ENCODE measurements at places on chromosomes 2 and 18. TPM values are rescaled to one million over a fixed set of nuclear protein-coding genes. Genes with fewer than 3 reads are reported as not detected.

Gene DNER
- total RNA-seq: not detected

Gene SIX3
- not detected for total RNA-seq

Gene ADAM23
- total RNA-seq: not detected

Gene RBM45
- total RNA-seq: 12.9 TPM

Gene KCNIP3
- total RNA-seq: not detected

Gene ANKRD30BL
- not detected for total RNA-seq

Gene ZBTB14
- total RNA-seq: 17.5 TPM

Gene TEKT4
- not detected for total RNA-seq

Gene GPR45
- not detected for total RNA-seq

Gene CNGA3
- total RNA-seq: not detected

Gene CD8B2
- 0.61 TPM for total RNA-seq

Gene CRYGC
- total RNA-seq: not detected

Gene CMPK2
- total RNA-seq: 6.4 TPM

GRCh38 chr2:25320077-25320476, 21.6 kb downstream of the DNMT3A start:
- no peak for DNase-seq

GRCh38 chr2:98293931-98294687, 52.1 kb upstream of the CNGA3 start:
- no peak for DNase-seq

DNA sequence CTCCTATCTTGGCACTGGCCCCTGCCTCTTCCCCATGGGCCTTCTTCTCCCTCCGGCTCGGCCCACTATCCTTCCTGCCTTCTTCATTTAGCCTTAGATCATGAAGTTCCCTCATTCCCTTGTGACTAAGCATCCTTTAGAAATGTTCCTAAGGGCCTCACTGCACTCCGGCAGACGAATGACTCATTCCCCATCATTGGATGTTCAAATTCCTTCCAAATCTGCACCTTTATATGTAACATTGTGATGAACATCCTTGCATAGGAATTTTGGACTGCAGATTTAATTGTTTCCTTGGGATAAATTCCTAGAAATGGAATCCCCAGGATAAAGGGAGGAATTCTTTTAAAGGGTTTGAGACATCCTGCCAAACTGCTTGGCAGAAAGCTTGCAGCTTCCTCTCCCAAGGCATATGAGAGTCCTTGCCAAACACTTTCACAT, 19.0 kb downstream of the CRACDL start:
- no peak for DNase-seq

DNA sequence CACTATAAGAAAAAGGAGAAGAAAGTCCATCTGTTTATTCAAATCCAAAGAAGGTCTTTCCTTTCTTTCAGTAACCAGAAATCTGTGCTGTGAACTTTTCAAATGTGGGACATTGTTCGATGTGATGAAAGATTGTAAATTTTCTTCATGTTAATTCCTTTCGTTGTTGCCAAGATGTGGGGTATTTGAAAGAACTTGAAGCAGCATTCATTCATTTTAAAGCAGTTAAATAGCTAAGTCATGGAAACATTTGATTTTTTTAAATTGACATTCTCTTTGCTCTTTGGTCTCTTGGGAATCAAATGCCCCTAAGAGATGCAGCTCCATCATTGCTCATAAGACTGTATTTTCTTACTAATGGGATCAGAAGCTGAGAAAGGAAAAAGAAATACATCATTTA, 93.7 kb upstream of the EHBP1 start:
- no peak for DNase-seq

GRCh38 chr2:59654710-59655109, 898.7 kb downstream of the BCL11A start:
- DNase-seq: no peak

- DNase-seq: no peak
Measured at GRCh38 chr18:2258954-2259353, 312.4 kb downstream of the METTL4 start.

- no peak for DNase-seq
Measured at GRCh38 chr2:241080405-241081189, 21.5 kb downstream of the MTERF4 start.

GRCh38 chr18:32618546-32618945, 147.9 kb upstream of the GAREM1 start:
- no peak for DNase-seq

DNA sequence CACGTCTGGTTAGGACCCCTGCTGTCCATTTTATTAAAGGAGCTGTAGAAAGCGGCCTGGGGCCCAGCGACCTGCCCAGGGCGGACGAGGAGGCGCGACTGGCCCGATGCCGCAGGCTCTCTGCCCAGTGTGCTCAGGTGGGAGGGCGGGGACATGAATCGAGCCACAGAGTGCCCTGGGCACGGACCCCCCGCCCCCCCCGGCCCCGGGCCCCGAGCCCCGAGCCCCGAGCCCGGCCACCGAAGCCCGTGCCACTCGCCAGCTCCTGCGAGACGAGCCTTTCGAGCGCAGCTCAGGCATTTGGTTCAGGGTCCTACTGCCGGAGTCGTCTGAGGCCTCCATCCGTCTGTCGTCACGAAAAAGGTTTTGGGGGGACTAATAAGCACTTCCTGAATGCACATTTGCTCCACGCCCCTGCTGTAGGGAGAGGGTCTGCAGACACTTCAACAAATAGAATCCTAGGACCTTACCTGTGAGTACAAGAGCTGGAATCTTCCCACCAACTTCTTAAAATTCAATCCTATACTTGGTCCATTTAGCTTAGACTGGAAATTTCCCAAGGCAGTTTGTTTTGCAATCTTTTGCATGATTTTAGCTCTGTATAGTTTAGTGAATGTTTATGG, 602 bp upstream of the ADAM17 start:
- DNase-seq: no peak

- no peak for DNase-seq
Measured at GRCh38 chr2:120675460-120676130, 60.1 kb upstream of the GLI2 start.

- DNase-seq: no peak
Measured at GRCh38 chr18:61448316-61448715, 115.1 kb downstream of the CDH20 start.

DNA sequence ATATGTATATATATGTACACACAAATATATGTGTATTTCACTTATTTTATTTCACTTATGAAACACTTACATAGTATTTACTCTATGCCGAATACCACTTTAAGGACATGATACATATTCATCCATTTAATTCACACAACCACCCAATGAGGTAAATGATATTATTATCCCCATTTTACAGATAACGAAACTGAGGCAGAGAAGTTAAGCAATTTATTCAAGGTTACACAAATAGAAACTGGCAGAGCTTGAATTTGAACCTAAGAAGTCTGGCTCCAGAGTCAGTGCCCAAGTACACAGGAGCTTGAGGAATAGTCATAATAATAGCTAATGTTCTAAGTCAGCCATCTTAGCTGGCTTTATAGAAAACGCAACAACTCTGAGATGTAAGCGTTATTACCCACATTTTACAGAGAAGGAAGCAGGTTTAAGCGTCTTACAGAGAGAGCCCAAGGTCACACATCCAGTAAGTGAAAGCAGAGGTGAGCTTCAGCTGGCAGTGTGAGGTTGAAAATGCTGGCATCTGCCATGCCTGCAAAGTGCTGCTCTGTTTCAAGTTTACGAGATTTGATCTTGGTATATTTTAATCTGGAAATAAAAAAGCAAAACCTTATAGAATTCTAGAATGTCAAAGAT, 326.9 kb downstream of the LPIN1 start:
- DNase-seq: no peak

DNA sequence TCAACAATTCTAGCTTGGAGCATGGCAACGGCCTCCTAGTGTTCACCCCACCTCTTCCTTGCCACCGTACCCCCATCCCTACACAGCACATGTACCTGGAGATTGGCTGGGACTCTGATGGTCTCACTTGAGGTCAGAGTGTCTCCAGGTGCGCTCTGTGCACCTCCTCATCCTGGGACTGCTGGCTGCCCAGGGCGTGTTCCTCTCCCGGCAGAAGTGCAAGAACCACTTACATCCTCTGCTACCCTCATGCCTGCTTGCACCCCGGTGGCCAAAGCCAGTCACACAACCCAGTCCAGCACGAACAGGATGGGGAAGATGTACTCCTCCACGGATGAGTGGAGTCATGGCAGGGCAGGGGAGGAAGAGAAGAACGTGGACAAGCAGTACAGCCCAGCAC, 151.5 kb downstream of the ASB1 start:
- DNase-seq: no peak

DNA sequence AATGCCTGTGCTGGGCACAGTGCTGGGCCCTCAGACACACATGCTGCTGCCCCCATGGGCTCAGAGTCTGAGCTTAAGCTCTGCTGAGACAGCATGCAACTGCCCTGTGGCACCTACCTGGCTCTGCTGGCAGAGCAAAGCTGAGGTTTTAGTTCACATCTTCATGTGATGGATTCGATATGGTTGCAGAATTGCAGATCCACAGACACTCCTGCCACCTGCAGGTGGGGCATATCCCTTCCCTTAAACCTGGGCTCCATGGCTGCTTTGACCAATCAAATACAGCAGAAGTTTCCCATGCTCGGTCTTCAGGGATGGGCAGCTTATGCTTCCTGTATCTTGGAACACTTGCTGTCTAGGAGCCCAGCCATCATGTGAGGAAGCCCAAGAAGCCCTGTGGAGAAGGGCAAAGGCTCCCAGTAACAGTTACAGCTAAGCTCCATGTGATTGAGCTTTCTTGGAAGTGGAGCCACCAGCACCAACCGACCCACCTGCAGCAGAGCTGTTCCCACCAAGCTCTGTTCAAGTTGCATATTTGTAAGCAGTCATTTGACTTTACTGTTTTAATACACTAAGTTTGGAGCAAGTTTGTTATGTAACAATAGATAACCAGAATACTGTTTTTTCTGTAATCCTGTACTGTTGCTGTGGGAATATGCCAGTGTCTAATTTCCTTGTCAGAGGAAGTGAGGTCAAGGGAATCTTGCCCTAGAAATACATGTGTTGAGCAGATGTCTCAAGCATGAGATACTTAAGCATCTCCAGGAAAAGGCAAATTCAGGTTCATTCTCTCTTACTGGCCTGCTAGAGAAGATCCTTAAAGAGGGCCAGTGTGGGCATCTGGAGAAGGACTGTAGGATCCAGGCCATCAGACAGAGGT, 79.3 kb downstream of the SH3RF3 start:
- DNase-seq: no peak

- no peak for DNase-seq
Measured at GRCh38 chr18:35971661-35972196, 750 bp upstream of the RMP24 start.

- no peak for DNase-seq
Measured at GRCh38 chr2:235804676-235805075, 310.8 kb downstream of the AGAP1 start.

GRCh38 chr18:70337139-70337972, 48.5 kb downstream of the SOCS6 start:
- DNase-seq: no peak

DNA sequence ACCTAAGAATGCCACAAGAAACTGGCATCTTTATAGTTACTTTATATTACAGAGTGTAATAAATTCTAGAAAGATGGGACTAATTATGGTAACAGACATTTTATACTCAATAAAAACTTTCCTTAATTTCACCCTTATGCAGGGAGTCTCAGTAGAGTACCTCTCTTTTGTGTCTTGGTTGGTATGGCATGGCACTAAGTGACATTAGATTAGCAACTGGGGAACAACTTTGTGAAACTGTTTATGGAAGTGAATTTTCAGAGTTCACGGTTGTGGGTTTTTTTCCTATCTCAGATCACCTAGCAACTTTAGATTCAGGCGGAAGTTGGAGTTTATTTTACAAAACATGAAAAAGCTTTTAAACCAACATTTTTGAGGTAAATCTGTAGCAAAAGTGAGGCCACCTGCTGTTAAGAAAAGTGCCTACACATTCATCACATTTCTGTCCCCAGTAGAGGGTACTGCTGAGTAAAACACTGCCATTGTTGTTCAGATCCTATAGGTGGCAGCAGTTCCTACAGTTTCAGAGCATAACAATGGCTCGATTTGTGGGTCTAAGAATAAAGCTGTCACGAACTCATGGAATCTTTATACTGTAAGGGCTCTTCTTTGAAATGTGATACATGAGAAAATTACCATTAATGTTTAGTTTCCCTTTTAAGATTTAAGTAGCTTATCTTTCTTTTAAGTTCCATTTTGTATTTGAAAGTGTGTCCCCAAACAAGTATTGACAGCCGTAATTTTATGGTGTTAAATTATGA, 117.6 kb downstream of the CAMKMT start:
- DNase-seq: peak; percentile 63

- no peak for DNase-seq
Measured at GRCh38 chr2:47485177-47485576, 82.2 kb downstream of the MSH2 start.

DNA sequence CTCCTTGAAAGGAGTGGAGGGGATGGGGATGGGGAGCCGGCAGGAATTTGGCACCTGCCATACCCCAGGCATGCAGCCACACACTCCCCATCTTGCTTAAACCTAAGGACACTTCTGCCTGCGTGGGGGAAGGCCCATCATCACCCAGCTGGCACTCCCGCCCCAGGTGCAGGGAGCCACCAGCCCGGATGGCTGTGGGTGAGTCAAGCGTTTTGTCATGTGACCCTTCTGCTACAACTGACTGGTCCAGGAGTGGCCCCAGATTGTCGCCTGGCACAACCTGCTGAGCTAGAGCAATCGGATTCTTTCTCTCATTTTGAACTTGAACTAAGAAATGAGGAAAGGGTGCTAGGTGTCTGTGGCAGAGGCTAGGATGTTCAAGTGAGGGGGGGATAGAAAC, 61.3 kb downstream of the TSN start:
- no peak for DNase-seq

- DNase-seq: no peak
Measured at GRCh38 chr18:75207310-75208154, 1.4 kb downstream of the PTGR3 start.

DNA sequence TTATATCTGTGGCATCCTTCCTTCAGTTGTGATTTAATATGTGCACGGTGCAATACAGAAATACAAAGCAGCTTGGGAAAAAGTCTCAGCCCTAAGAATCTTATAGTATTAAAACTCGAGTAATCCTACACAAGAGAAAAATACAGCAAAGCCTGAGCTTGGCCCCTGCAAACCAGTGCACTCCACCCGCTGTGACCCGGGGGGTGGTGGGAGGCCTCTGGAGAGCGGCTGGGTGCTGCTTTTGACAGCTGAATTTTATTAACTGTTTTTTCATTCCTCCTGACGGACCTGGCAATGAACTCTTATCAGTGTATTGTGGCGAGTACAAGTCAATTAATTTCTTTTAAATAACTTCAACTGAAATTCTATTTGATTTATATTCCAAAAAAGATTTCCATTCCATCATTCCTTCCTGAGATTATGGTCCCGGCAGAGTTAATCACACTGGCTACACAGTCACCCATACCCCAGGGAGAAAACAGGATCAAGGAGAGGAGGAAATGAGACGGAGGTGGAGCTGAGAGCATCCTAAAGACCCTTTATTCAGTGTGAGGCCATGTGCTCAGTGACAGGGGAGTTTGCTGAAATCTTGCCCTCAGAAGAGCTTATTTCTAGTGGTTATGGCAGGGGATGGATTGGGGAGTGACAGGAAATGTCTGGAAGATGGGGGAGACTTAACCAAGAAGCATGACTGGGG, 124.8 kb downstream of the KLHL29 start:
- no peak for DNase-seq

GRCh38 chr2:16629770-16630169, 35.9 kb downstream of the CYRIA start:
- DNase-seq: no peak

- no peak for DNase-seq
Measured at GRCh38 chr2:129849559-129850160, 129.8 kb upstream of the RAB6C start.

GRCh38 chr2:64675860-64676259, 22.1 kb upstream of the SERTAD2 start:
- no peak for DNase-seq
